ENCODE measurements at places on chromosomes 11 and 22. TPM values are rescaled to one million over a fixed set of nuclear protein-coding genes. Genes with fewer than 3 reads are reported as not detected.
A peak's percentile ranks its signal among the peaks of the same experiment; 100 is the strongest.

The CELSR1 gene
- 27.6 TPM for polyA plus RNA-seq

The OR5P2 gene
- polyA plus RNA-seq = not detected

The KLHDC7B gene
- polyA plus RNA-seq = 0.16 TPM

The PAFAH1B2 gene
- 74.3 TPM for polyA plus RNA-seq

- DNase-seq = no peak
Measured at GRCh38 chr22:35537232-35537631, 3.4 kb upstream of the RASD2 start.

GRCh38 chr11:119347940-119348605, 1.6 kb upstream of the MFRP start:
- no peak for DNase-seq

DNA sequence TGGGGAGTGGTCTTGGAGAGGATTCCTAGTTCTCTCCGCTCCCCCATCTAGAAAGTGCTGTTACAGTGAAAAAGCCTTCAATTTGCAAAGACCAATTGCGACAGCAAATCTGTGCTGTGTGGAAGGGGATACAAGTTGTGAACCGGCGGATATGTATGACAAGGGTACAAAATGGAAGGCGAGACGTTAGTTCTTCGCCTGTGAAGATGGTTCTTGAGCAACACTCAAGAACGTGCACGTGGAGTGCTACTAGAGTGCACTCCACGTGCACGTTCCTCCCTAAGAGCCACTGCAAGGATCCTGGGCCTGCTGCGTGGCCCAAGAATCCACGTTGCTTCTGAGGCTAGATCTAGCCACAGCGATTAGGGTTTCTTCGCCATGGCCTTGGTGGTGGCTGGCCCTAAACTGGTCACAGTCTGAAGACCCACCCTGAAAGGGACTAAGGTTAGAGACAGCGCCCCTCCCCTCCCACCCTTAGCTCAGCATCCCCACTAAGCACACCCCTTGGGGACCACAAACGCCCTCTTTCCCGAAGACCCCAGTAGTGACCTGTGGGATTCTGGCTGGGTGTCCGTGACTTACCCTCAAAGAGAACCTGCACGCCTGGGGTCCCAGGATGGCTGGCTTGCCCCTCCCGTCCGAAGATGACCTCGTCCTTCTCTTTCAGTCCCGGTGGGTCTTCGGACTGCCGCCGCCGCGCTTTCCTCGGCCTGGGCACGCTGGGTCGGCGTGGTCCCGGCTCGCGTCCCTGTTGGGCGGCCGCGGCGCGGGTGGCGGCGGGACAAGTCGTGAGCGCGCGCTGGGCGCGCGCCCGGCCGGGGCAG, 519 bp upstream of the PDE3B start:
- no peak for DNase-seq

GRCh38 chr11:119584193-119585042, 144.6 kb downstream of the NECTIN1 start:
- DNase-seq = peak; percentile 50

GRCh38 chr22:39468487-39469325, 11.9 kb downstream of the MGAT3 start:
- DNase-seq = no peak

GRCh38 chr11:87423161-87423560, 385.4 kb downstream of the TMEM135 start:
- no peak for DNase-seq

GRCh38 chr11:105110688-105111030, 28.9 kb downstream of the CARD18 start:
- no peak for DNase-seq

GRCh38 chr11:17596711-17597110, 49.7 kb downstream of the OTOG start:
- DNase-seq = no peak

DNA sequence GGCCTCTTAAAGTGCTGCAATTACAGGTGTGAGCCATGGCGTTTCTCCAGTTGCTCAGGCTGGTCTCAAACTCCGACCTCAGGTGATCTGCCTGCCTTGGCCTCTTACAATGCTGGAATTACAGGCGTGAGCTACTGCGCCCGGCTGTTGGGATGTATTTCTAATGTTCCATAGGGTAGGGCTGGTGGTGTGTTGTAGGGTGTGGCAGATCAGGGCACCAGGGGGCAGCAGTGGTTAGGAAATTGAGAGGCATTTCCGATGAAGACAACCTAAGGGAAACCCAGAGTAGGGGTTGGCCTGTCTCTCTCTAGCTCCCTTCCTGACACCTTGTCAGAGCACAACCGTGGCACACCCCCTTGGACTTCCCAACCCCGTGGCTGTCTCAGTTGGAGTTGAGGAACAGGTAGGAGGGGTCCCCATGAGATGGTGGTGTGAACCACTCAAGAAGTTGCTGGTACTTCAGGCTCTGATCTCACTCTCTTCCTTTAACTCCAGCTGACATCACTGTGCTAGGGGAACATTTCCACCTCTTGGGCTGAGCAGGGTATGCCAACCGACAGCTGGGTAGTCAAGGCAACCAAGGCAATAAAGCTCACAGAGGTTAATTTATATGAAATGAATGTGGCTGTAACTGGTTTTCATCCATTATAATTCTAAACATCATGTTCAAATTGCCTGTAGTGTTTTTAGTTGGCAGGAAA, 33.0 kb downstream of the YWHAH start:
- no peak for DNase-seq

DNA sequence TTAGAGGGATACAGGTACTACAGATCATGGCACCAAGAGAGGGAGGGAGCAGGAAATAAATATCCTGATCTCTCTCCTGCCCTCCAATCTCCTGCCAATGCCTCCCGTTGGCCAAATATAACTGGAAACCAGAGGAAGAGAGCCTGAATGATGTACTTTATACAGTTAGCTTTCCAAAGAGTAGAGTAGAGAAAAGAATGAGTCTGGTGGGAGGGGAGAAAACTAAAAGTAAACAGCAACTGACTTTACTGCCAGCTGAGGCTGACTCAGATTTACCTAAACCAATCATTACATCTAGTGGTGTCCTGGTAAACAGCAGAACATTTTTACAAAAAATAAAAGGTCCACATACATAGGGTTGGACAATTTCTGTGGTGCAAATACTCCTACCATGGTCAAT, 5.1 kb downstream of the MPZL3 start:
- no peak for DNase-seq

GRCh38 chr11:3150726-3151125, 14.4 kb downstream of the OSBPL5 start:
- DNase-seq = no peak

GRCh38 chr22:42792909-42793847, 63.9 kb downstream of the ARFGAP3 start:
- DNase-seq = no peak

DNA sequence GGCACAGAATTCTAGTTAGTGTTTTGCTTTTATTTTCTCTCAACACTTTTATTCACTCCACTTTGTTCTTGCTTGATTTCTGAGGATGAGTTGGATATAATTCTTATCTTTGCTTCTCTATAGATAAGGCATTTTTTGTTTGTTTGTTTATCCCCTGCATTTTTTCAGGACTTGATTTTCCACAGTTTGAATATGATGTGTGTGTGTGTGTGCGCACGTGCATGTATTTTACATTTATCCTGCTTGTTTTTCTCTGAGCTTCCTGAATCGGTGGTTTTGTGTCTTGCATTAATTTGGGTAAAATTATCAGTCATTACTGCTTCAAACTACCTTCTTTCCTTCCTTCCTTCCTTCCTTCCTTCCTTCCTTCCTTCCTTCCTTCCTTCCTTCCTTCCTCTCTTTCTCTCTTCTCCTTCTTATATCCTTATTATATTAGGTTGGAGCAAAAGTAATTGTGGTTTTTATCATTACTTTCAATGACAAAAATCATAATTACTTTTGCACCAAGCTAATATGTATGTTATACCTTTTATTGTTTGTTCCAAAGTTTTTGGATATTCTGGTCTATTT, 679.9 kb upstream of the RAG2 start:
- DNase-seq = no peak

- no peak for DNase-seq
Measured at GRCh38 chr11:86663291-86663690, 9.1 kb downstream of the ME3 start.

- DNase-seq = no peak
Measured at GRCh38 chr11:7492253-7492652, 6.9 kb downstream of the OLFML1 start.

- no peak for DNase-seq
Measured at GRCh38 chr11:76265771-76266241, 59.5 kb upstream of the WNT11 start.

DNA sequence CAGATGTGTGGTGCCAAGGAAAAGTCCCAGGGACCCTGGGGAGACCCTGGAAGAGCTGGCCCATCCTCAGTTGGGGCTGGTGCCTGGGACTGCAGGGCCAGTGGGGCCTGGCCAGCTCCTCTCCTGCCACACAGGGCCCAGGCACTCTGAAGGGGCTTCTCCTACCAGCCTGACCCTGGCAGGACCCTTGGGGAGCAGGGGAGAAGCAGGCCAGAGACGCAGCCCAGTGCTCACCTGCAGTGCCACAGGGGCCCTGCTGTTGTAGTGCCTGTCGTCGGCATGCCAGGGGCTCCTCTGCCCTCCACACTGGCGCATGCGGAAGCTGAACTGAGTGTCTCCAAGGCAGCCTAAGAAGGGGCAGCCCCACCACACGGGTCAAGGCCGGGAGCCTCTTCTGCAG, 9.1 kb downstream of the DENND6B start:
- DNase-seq = no peak
